ENCODE measurements at places on chromosomes 7 and 10.
A peak's percentile ranks its signal among the peaks of the same experiment; 100 is the strongest.

GRCh38 chr7:48518092-48518491, 346.8 kb downstream of the ABCA13 start:
- no peak for DNase-seq

DNA sequence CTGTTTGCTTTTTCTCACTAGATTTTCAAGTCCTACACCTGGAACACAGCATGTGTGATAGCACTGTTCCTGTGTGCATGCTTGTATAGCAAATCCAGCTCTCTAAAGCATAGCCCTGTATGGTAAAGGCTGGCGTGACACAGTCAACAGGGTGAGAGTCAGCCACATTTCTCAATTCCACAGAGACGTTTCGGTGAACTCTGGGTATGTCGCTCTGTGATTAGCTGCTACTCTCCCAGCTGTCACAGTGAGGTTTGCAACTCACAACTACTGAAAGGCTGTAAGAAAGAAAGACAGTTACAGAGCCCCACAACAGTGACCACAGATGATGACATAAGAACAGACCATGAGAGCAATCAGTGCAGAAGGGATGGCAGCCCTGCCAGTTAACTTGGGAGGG, 170.6 kb upstream of the IMMP2L start:
- no peak for DNase-seq

DNA sequence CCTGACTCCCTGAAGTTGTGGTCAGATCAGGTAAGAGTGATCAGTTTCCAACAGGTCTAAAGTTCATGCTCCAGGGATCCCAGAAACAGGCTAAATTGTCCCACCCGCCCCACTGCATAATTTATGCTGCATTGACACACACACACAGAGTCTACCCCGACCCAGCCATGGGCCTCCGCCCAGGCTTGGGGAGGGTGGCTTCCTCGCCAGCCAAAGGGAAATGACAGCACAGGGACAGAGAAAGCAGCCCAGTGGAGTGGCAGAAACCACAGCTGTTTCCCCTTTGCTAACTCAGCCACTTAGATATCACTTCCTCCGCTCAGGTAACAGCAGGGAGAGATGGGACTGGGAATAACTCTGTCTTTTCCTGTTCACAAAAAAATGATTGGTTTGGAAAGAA, 9.4 kb downstream of the SH3PXD2A start:
- peak; percentile 79 for DNase-seq

DNA sequence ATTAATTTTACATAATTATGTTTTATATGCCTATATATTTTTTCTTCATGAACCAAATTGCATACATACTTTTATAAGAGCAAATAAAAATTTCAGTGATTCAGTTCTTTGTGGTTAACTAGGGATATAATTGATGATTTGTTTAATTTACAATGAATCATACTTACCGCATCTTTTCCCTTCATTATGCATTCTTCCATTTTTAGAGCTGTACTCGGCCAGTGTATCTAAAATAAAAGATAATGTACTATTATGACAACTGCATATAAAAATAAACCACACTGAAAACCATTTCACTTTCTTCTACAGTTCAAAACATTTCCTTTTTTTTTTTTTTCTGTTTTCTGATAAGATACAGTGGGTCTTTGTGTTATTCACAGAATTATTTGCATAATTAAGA, 179.9 kb downstream of the SEMA3E start:
- no peak for DNase-seq

- peak; percentile 74 for DNase-seq
Observed at GRCh38 chr10:132030898-132031463, 34.8 kb upstream of the JAKMIP3 start.

DNA sequence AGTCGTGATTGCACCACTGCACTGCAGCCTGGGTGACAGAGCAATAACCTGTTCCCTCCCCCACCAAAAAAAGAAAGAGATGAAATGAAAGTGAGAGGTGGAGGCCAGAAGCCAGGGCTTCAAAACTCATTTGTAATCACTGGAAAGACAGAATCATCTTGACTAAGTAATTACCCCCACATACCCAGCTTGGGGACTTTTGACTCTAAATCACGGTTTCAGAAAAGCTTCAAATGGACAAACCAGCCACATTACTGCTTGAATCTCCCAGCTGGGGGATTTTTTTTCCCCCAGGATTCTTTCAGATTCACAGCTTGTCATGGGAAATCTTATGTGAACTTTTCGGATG, 361.0 kb downstream of the FRMD4A start:
- no peak for DNase-seq
